Gastroesophageal sphincter (tissue), 4 donors: ENCODE measurements at places on chromosomes 3 and 15. TPM values are rescaled to one million over a fixed set of nuclear protein-coding genes. Genes with fewer than 3 reads are reported as not detected.

- peak; percentile 18 for ATAC-seq
These were observed at the start of gene CHD2 for GRCh38 chr15:92899948-92900730. Gene CHD2 (plus strand): TSS chr15:92900324. CDS start chr15:92901238, 914 bp downstream.

GRCh38 chr15:80416702-80417101 lies 12.5 kb downstream of the ARNT2 start:
- no peak for ATAC-seq

DNA sequence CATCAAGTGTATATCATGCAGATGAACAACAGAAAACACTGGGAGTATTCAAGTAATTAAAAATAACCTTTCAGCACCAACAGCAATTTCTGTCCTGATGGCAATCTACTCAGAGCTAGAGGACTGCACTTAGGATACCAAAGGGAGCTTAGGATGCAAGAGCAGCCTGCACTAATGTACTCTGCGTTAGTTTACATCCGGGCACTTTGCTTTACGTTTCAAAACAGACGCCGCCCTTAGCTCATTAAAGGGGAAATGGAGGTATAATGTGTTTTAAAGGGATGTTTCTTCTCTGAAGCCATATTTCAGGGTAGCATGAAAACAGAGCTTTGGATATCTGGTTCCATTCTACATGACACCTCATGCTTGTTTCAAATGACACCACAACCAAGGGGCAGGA lies 14.0 kb upstream of the B3GNT5 start:
- no peak for ATAC-seq

- ATAC-seq, result peak; percentile 95
These were observed 8.0 kb upstream of the FAM107A start for GRCh38 chr3:58585005-58585786.

Gene TEX55
- not detected for total RNA-seq

Gene CCK
- total RNA-seq, result 2.5 TPM
